Renal pelvis (tissue), 12 donors: ENCODE measurements at places on chromosomes 2 and 18.

DNA sequence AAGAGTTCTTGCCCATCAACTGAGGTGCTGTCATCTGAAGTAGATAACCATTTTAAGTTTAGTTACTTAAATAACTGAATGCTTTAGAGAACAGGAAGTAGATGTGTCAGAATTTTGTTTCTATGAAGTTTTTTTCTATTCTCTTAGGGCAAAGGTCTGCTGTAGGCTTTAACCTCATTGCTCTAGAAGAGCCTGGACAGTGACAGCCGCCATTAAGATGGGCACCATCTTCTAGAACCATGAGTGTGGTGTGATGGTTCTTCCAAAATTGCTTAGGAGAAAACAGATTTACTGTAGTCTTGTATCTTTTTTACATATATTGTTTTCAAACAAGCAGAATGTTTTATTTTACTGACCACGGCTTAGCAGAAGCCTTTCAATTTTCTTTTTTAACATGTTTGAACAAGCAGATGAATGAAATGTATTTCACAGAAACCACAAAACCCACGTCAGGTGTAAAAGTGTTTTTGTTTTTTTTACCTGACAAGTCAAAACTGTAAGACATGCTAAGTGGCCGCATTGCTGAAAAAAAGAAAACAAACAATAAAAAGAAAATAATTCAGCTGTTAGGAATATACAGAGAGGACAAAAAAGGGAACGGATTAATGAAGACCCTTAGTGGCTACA, 77.9 kb downstream of the PRELID3A start:
- no peak for DNase-seq

DNA sequence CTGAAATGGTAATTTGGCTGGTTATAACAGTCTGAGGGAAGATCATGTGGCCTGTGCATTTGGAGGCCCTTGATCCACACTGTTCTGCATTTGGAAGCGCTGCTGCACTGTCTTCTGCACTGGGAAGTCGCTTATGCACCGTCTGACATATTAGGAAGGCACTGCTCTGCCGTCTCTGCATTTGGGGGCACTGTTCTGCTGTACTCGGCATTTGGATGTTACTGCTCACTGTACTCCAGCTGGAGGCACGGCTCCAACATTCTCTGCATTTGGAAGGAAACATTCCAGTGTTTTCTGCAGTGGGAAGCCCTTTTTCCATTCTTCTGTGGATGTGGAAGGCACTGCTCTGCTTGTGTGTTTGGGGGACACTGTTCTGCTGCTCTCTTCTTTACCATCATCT, 9.6 kb upstream of the PROM2 start:
- no peak for DNase-seq

GRCh38 chr2:225630824-225631533, 231.5 kb downstream of the NYAP2 start:
- no peak for DNase-seq

DNA sequence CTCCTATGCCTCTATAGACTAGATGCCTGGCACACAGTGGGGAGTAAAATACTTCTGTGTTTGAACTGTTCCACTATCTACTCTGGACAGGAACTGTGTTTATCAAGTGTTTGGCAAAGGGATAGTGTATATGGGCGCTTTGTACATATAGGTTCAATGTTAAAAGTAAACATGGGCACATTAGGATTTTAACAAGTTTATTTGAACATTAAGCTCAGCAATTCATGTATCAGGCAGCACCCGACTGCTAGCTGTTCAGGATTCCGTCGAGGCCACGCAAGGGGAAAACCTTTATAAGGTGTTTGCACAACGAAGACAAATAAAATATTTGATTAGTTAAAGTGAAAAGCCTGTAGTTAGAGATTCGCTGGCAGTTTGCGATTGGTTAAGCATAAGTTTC, 43.4 kb upstream of the ROCK2 start:
- DNase-seq = no peak

DNA sequence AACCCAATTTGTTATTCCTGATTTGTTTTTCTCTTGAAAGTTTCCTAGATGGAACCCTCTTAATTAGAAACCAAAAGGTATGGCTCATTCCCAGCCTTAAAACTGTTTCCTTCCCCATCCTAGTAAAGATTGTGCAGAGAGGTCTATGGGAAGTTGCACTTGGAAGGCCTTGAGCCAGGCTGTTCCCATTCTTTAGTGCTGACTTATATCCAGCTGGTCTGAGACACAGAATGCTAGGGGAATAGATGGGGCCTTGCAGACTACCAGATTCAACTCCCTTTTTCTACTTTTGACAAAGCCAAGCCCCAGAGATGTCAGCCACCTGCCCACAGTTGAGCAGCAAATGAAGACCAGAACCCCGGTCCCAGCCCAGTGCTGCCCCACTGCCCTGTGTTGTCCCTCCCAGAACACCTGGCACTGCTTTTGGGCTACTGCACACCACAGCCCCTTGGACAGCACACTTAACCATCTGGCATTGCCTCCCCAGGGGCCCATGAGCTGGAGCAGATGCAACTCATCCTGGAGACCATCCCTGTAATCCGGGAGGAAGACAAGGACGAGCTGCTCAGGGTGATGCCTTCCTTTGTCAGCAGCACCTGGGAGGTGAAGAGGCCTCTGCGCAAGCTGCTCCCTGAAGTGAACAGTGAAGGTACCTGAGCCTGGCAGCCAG, 98.2 kb downstream of the MRO start:
- no peak for DNase-seq

- DNase-seq = no peak
These were observed 100.8 kb downstream of the RTN4 start for GRCh38 chr2:54949431-54949830.

DNA sequence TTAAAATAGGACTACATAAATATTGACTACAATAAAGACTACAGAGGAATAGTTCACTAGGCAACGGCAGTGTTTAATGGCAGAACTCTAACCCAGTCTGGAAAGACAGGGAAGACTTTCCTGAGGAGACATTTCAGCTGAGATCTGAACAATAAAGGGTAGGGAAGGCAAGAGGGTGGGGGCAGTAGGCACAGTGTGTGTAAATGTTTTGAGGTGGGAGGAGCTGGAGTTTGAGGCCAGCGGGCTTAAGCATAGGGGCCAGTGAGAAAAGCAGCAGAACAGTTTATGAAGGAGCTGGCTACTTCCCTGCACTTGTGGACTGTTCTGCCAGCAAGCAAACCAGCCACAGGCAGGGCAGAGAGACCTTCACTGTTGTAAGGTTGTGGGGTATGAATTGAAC, 76.6 kb upstream of the UGP2 start:
- no peak for DNase-seq

GRCh38 chr2:160783474-160783873, 289.9 kb upstream of the RBMS1 start:
- no peak for DNase-seq

- DNase-seq = no peak
These were observed 20.8 kb downstream of the KIF1A start for GRCh38 chr2:240799033-240799820.

- DNase-seq = no peak
These were observed 106.9 kb upstream of the MSTN start for GRCh38 chr2:190169221-190170072.

DNA sequence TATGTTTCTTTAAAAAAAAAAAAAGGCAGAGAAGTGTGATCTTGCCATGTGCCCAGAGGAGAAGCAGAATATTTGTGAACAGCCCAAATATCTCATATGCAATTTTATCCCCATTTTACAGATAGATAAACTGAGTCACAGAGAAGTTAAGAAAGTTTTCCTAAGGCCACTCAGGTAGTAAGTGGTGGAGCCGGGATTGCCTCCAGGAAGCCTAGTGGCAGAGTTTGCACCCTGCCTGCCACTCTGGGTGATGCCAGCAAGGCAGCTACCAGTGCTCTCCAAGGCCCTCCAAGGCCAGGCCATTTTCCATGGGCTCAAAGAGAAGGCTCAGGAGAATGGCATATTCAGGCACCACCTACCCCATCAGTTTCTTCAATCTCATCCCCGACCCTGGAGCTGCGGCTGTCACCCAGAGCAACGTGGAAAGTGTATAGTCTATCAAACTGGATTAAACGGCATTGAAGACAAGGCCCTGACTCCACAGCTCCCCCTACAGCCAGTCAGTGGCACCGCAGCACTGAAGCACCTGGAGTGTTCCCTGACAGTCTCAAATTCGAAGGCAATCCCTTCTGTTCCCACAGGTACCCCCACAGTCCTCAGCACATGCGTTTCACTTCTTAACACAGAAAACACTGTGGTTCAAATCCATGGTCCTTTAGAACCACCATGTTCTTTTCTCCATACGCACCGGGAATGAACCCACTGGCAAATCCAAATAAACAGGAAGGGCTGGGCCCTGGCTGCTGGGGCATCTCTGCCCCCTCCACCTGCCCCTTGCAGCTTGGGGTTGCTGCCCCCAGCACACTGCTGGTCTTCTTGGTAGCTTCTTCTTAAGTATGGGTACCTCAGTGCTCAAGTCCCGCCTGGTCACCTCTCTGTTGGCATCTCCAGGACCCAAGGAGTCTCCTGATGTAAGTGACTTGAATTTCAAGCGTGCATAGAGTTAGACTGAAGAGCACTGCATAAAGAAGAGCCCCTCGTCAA, 175.3 kb downstream of the INHBB start:
- DNase-seq = no peak

GRCh38 chr18:35155398-35156117, 85.3 kb upstream of the ZNF397 start:
- no peak for DNase-seq

GRCh38 chr2:108605947-108606346, 71.7 kb downstream of the LIMS1 start:
- no peak for DNase-seq

- DNase-seq = no peak
These were observed 188.6 kb downstream of the MYCN start for GRCh38 chr2:16128746-16129610.

DNA sequence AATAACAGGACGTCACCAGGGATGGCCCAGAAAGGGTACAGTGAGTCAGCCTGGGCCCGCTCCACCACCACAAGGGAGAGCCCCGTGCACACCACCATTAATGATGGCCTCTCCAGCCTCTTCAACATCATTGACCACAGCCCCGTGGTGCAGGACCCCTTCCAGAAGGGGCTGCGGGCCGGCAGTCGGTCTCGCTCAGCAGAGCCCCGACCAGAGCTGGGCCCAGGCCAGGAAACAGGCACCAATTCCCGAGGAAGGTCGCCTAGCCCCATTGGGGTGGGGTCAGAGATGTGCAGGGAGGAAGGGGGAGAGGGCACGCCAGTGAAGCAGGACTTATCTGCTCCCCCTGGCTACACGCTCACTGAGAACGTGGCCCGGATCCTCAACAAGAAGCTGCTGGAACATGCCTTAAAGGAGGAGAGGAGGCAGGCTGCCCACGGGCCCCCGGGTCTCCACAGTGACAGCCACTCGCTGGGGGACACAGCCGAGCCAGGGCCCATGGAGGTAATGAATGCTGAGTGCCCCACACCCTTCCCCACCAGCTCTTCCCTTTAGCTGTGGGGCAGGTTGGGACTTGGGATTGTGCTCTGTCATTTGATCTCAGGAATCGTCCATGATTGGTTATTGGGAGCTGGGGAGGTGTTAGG, 120.5 kb downstream of the MTCL1 start:
- no peak for DNase-seq

GRCh38 chr2:195269220-195269619, 387.8 kb upstream of the SLC39A10 start:
- no peak for DNase-seq

DNA sequence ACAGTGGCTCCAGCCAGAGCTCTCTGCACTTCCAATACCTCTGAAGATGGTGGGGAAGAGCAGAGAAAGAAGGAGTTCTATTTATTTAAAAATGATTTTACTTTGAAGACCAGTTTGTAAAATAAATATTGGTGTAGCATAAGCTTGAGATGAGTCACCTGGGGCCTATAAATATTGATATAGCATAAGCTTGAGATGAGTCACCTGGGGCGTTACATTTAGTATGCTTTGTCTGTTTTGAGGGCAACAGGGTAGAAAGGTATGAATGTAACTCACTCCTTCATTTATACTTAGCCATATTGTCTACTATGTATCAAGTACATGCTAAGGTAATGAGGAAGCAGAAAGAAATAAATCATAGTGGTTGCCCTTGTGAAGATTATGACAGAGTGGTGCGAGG, 7.7 kb upstream of the SULT1C4 start:
- no peak for DNase-seq

- DNase-seq = no peak
These were observed 141.9 kb upstream of the NETO1 start for GRCh38 chr18:73009691-73010090.

GRCh38 chr18:3027370-3027891, 14.5 kb upstream of the LPIN2 start:
- no peak for DNase-seq

GRCh38 chr2:27776097-27776496, 4.6 kb downstream of the MRPL33 start:
- no peak for DNase-seq
